ENCODE measurements at places on chromosomes 6 and 20.

DNA sequence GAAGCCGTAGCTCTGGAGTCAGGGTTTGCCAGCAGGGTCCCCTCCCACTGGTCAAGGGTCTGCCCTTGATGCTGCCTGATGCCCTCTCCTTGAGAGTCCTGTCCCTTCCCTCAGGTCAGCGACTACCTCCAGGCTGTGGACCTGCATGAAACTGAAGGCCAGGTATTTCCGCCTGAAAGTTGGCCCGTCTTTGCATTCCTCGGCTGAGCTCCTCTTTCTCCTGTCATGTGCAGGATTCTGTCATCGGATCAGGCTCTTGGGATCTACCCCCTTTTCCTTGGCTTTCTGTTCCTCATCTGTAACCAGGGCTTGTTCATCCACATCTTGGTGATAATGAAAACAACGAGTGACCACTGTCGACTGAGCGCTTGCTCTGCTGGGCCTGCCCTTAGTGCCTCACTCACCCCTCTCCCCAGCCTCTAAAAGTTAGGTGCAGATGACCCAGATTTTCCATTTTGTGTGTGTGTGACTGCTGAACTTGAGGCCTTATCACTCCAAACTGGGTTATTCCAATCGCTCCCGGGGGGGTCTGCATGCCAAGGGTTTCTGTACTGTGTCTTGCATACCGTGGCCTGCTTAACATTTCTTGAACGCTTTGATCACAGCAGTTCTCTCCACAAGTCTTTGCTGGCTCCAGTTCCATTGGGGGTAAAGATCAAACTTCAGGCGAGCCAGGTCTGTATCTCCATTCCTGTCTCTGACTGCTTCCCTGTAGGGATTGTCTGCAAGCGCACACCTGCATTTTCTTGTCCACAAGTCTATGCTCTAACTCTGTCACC lies 81.6 kb downstream of the DTD1 start:
- no peak for DNase-seq

- no peak for DNase-seq
Observed at GRCh38 chr6:27452496-27452897, 20.4 kb downstream of the ZNF184 start.

DNA sequence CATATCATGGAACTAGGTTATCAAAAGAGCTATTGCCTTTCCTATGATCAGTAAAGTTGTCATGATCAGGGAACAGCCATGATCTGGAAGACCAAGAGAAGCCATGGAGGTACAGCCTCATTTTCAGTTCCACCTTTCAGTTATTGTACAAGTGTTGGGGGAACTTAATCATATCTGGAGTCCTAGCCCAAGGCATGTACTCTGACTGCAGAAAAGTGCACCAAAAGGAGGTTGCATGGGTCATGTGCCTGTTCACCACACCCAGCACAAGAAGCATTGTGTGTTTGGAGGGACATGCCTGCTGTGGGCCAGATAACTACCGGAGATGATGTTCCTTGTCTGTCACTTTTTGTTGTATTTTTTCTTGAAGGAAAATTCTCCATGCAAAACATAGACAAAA lies 185.8 kb upstream of the MAN1A1 start:
- DNase-seq: no peak

DNA sequence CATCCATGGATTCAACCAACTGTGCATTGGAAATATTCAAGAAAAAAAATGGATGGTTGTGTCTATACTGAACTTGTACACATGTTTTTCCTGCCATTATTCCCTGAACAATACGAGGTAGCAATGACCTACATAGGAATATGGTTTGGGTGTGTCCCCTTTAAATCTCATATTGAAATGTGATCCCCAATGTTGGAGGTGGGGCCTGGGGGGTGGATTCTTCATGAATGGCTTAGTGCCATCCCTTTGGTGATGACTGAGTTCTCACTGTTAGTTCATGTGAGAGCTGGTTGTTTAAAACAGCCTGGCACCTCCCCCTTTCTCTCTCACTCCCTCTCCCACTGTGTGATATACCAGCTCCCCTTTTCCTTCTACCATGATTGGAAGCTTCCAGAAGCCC lies 139.8 kb upstream of the BACH2 start:
- DNase-seq: no peak

- DNase-seq: no peak
Observed at GRCh38 chr6:18259675-18260447, 4.5 kb downstream of the DEK start.

DNA sequence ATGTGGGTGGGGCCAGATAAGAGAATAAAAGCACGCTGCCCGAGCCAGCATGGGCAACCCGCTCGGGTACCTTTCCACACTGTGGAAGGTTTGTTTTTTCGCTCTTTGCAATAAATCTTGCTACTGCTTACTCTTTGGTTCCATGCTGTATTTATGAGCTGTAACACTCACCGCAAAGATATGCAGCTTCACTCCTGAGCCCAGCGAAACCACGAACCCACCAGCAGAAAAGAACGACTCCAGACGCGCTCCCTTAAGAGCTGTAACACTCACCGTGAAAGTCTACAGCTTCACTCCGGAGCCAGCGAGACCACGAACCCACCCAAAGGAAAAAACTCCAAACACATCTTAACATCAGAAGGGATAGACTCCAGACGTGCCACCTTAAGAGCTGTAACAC lies 76.7 kb downstream of the TFAP2A start:
- no peak for DNase-seq

- DNase-seq: peak; percentile 39
Observed at GRCh38 chr6:27297857-27298730, 14.0 kb downstream of the POM121L2 start.

GRCh38 chr6:12007473-12007872 lies 4.6 kb upstream of the HIVEP1 start:
- no peak for DNase-seq

- DNase-seq: no peak
Observed at GRCh38 chr6:35037664-35038038, 103.5 kb downstream of the TCP11 start.

DNA sequence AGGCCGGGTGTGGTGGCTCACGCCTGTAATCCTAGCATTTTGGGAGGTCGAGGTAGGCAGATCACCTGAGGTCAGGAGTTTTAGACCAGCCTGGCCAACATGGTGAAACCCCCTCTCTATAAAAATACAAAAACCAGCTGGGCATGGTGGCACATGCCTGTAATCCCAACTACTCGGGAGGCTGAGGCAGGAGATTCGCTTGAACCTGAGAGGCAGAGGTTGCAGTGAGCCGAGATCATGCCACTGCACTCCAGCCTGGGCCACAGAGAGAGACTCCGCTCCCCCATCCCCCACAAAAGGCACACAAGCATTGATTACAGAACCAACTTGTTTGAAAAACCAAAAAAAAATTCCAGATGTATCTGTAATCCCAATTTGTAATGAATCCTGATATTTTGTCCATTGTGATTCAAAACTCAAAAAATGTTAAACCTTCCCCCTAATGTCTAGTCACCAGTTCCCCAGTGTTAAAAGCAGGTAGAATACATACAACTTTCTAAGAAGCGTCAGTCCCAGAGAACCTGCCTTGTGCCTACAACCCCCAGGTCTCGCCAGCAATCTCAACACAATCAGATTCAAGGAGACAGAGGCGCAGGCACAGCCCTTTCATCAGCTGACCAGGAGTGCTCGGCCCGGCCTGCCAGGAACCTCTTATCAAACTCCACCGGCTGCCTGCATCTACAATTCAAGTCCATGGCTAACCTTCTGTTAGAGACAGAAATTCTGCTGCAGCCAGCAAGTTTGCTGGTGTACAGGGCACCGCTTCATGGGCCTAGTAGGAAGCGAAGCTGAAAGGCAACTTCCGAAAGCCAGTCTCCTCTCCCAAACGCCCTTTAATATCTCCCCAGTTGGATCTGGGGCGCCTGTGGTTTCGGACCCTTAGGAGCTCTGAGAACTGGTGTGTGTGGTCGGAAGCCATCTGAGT lies 2.1 kb downstream of the EZR start:
- no peak for DNase-seq

GRCh38 chr20:54601831-54602515 lies 126.6 kb downstream of the DOK5 start:
- no peak for DNase-seq

- no peak for DNase-seq
Observed at GRCh38 chr6:12939314-12939713, 222.7 kb downstream of the PHACTR1 start.

- DNase-seq: no peak
Observed at GRCh38 chr6:17100806-17101205, 1.0 kb upstream of the STMND1 start.

DNA sequence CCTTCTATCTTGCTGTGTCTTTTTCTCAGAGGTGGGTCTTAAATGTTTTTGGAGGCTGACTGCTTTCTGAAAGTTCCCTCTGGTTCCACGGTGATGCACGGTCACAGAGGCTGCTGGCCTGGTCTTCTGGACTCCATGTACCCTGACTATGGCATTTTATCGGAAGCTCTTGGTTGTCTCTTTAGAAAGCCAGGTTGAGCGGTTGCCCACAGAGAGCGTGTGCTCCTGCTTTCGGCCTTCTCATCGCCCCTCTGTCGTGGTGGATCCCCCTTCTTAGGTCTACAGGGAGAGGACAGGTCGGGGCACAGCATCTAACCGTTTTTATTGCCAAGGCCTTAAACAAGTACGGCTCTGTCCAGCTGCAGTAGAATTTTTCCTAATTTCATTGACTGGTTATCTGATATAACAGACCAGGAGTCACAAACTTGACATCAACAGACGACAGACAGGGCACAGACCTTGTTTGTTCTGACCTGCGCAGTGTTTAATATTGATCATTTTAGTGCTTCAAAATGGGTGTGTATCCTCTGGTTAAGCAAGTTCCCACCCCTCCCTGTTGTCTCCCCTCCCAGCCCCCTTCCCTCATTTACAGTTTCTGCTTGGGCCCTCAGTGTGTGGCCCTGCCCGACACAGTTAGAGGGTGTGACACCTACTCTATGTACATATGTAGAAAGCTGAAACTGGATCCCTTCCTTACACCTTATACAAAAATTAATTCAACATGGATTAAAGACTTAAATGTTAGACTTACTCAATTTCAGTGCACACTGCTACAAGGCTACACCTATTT lies 24.7 kb downstream of the SYTL3 start:
- DNase-seq: no peak

DNA sequence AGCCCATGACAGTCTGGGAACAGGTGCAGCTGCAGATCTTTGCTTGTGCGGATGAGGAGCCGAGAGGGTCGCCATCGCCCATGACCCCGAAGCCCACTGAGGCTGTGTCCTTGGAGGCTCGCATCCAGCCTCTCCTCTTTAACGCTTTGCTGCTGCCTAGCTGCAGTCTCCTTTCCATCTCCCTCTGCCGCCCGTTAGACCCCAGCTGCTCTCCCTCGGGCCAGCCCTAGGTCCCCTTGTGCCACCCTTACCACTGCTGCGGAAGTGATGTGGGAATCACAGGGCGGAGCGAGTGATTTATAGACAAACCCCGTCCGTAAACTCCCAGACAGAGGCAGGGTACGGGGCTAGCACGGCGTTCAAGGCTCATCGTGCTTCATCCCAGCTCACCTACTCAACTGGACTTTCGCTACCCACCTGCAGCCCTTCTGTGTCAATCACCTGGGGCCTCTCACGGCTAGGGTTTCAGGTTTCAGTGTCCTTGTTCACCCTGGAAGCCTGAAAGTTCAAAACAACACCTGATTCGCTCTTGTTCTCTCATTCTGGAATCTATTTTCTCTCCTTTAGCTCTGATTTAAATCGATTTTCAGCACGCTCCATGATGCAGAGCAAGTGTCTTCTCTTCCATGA lies 76.1 kb downstream of the PAX1 start:
- DNase-seq: no peak

- DNase-seq: no peak
Observed at GRCh38 chr6:22087960-22088706, 208.7 kb downstream of the PRL start.

DNA sequence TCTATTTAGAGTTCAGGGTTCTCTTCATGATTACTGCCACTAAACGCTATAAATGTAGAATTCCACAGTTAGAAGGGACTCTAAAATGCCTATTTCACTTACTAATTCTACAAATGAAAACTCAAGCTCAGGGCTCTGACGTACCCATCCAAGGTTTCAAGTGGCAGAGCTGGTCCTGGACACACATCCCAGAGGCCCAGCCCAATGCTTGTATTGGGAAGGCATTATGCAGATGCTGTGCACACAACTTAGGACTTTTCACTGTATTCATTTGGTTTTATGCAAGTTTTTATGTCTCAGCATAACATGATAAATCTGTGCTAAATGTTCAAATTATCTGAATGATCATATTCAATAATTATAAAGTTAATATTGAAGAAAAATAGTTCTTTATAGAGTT lies 310.4 kb downstream of the PHF3 start:
- DNase-seq: no peak

GRCh38 chr6:7140631-7141378 lies 33.0 kb downstream of the RREB1 start:
- no peak for DNase-seq

GRCh38 chr6:111407686-111408085 lies 75.3 kb downstream of the REV3L start:
- no peak for DNase-seq

DNA sequence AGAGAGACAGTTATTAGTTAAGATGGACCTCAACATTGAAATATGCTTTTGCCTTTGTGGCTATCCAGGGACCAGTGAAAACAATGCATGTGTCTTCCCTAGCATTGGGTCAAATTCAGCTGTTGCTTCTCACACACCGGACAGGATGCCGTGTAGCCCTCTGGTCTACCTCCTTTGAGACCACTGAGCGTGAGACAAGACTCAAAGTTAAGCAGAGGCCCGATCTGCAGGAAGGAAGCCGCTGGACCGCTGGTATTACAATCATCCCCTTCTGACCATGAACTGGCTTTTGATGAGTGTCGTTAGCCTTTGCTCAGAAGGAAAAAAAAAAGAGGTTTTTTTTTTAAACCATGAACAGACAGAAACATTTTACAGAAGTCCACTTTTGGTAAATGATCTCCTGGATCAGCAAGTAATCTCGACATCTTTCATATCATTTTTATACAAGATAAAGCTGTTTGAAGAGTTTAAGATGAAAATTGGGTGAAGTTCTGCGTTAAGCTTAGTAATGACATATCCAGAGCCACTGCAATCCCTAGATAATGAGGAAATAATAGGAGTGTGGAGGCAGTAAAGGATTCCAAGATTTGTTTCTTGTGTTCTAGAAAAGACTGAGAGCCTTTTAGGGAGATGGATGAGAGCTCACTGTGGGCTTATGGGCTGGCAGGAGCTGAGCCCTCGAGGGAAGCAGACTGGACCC lies 622.8 kb downstream of the QKI start:
- no peak for DNase-seq

- no peak for DNase-seq
Observed at GRCh38 chr20:14780508-14780907, 443.1 kb upstream of the FLRT3 start.

GRCh38 chr6:47621838-47622449 lies 76.4 kb upstream of the ADGRF4 start:
- DNase-seq: no peak

GRCh38 chr6:166739117-166739975 lies 112.3 kb upstream of the RPS6KA2 start:
- no peak for DNase-seq

GRCh38 chr20:33667676-33668465 lies 1.1 kb downstream of the ACTL10 start:
- peak; percentile 33 for DNase-seq

DNA sequence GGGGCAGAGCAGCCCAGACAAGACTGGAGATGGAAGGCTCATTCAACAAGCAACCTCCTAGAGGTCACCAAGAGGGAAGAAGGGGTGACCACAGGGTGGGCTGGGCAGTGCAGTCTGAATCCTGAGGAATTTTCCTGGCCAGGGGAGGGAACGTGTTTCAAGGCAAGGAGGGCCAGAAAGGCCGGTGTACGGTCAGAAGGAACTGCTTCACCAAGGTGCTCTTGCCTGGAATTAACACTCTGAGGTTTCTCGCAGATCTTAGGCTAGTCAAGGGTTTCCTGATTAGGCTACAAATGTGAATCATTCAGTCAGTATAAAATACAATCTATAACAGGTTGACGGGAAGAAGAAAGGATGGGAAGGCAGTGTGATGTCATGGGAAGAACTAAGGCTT lies 199.3 kb downstream of the LRFN2 start:
- no peak for DNase-seq

- no peak for DNase-seq
Observed at GRCh38 chr6:154893917-154894316, 101.2 kb upstream of the TIAM2 start.
